ENCODE measurements at places on chromosomes 5 and 9. TPM values are rescaled to one million over a fixed set of nuclear protein-coding genes. Genes with fewer than 3 reads are reported as not detected.

GRCh38 chr5:179185256-179185940 is 125.2 kb downstream of the ZNF354C start:
- H3K4me1 ChIP-seq = no peaks in the 10 kb centered on the region
- no peak overlapping the region for H3K4me3 ChIP-seq
- H3K27me3 ChIP-seq = no peaks in the 10 kb centered on the region
- peak; percentile 65 for DNase-seq

- H3K4me3 ChIP-seq = no peak overlapping the region
- no peak overlapping the region for H3K27ac ChIP-seq
- DNase-seq = no peak
Observed at GRCh38 chr5:66129144-66129543, 15.0 kb upstream of the SREK1 start.

- no peak overlapping the region for H3K27ac ChIP-seq
- no peaks in the 10 kb centered on the region for H3K4me1 ChIP-seq
- no peak overlapping the region for H3K4me3 ChIP-seq
- no peaks in the 10 kb centered on the region for H3K27me3 ChIP-seq
- H3K36me3 ChIP-seq = peaks cover 77% of the 10 kb centered on the region
Observed at GRCh38 chr5:169867347-169867746, 112.9 kb downstream of the INSYN2B start.

GRCh38 chr5:24364711-24365110 is 280.1 kb downstream of the CDH10 start:
- DNase-seq = no peak
- no peaks in the 10 kb centered on the region for H3K4me1 ChIP-seq
- no peaks in the 10 kb centered on the region for H3K27me3 ChIP-seq
- H3K4me3 ChIP-seq = no peak overlapping the region

PDE8B gene
- 1.6 TPM for total RNA-seq

DNA sequence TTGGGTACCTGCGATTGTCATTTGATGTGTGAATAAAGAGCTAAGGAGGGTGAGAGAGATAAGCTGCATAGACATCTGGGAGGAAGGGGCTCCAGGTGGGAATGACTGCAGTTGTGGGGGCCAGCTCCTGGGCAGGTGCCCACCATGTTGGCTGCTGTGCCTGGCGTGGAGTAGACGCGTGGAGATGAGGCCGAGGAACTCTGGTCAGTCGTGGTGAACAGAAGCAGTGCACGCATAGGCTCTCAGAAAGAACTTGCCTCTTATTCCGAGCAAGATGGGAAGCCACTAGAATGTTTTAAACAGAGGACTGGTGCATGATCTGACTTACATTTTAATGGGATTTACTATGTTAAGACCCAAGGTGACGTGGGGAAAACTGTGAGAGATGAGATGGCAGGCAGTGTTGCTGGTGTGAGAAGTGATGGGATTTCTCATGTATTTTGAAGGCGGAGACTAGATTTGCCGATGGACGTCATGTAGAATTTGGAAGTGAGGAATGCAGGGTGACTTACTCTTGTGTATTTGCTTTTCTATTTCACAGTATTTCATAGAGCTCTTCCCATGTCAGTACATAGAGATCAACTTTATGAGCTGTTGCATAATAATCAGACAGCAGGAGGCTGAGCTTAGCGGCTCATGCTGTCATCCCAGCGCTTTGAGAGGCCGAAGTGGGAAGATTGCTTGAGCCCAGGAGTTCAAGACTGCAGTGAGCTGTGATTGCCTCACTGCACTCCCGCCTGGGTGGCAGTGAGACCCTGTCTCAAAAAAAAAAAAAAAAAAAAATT is 71.1 kb downstream of the EHMT1 start:
- DNase-seq = no peak
- peak overlapping the region; percentile 40 for H3K27ac ChIP-seq
- H3K27me3 ChIP-seq = no peaks in the 10 kb centered on the region
- H3K4me1 ChIP-seq = peaks cover 80% of the 10 kb centered on the region

ABO gene
- total RNA-seq = 2.7 TPM

DNA sequence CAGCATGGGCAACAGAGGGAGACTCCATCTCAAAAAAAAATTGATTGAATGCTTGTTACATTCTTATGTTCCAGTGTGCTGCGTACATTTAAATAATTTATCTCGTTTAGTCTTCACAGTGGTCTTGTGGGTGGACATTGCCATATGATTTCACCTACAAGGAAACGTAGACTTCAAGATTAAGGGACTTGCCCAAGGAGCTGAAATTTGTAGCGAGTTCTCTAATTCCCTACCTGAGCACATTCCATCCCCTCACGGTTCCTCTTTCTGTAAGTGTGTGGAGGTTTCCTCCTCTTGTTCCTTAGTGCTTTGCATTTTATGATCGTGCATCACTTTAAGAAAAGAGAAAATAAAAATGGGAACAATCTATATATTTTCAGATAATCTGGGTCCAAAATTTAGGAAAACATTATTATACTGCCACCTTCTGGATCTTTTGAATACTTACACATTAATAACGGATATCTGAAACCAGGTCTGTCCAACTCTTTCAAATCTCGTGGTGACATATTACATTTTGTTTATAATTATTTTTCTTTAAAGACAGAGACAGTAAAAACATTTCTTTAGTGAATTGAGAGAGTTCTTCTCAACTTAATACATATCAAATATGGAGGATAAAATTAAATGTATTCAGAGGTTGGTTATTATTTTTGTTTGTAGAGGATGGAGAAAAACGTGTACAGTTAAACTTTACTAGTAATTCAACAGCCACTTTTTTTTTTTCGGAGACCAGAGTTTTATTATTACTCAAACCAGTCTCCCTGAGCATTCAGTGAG is 29.9 kb upstream of the C7 start:
- H3K4me3 ChIP-seq = no peak overlapping the region
- no peaks in the 10 kb centered on the region for H3K36me3 ChIP-seq
- no peak overlapping the region for H3K27ac ChIP-seq
- peaks cover 8% of the 10 kb centered on the region for H3K4me1 ChIP-seq
- H3K27me3 ChIP-seq = no peaks in the 10 kb centered on the region

GRCh38 chr9:70420441-70421271 is 6.2 kb upstream of the KLF9 start:
- H3K4me1 ChIP-seq = peaks cover 22% of the 10 kb centered on the region
- no peaks in the 10 kb centered on the region for H3K36me3 ChIP-seq
- H3K4me3 ChIP-seq = peak overlapping the region; percentile 45
- H3K27me3 ChIP-seq = no peaks in the 10 kb centered on the region

- H3K27ac ChIP-seq = no peak overlapping the region
- H3K4me3 ChIP-seq = no peak overlapping the region
- no peaks in the 10 kb centered on the region for H3K4me1 ChIP-seq
- no peak for DNase-seq
Observed at GRCh38 chr9:4035777-4036176, 264.1 kb downstream of the GLIS3 start.

Measured in spleen (tissue), 13 donors.